ENCODE measurements at places on chromosomes 4 and X.

GRCh38 chr4:8917868-8918783 is 46.5 kb upstream of the HMX1 start:
- peak; percentile 29 for DNase-seq

DNA sequence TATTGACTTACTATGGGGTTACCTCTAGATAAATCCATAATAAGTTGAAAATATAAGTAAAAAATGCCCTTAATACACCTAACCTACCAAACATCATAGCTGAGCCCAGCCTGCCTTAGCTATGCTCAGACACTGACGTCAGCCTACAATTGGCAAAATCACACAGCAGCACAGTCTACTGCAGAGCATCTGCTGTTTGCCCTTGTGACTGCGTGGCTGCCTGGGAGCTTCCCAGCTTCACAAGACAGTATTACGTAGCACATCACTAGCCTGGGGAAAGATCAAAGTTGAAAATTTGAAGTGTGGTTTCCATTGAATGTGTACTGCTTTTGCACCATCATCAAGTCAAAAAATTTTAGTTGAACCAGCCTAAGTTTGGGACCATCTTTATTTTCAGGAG is 8.8 kb downstream of the HTT-AS start:
- no peak for DNase-seq

DNA sequence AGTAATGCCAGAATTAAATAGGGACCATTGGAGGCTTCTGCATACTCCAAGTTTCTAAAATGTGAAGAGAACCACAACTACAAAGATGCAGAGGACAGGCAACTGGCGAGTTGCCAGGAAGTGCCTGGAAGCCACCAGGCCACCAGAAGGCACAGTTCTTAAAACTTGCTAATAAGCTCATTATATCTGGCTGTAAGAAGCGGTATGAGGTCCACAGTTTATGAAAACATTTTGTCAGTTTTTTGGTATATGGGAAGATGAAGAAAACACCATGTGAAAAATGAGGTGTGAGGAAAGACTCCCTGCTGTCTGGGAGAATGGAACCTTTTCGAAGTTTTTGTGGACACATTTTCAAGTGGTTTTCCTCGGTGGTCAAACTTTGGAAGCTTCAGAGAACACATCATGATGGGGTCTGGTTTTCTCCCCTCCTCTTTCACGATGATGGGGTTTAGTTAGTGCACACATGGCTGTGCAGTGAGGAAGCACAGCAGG is 202.7 kb downstream of the NR3C2 start:
- DNase-seq, result no peak

GRCh38 chr4:87103691-87104187 is 116.7 kb downstream of the KLHL8 start:
- no peak for DNase-seq

DNA sequence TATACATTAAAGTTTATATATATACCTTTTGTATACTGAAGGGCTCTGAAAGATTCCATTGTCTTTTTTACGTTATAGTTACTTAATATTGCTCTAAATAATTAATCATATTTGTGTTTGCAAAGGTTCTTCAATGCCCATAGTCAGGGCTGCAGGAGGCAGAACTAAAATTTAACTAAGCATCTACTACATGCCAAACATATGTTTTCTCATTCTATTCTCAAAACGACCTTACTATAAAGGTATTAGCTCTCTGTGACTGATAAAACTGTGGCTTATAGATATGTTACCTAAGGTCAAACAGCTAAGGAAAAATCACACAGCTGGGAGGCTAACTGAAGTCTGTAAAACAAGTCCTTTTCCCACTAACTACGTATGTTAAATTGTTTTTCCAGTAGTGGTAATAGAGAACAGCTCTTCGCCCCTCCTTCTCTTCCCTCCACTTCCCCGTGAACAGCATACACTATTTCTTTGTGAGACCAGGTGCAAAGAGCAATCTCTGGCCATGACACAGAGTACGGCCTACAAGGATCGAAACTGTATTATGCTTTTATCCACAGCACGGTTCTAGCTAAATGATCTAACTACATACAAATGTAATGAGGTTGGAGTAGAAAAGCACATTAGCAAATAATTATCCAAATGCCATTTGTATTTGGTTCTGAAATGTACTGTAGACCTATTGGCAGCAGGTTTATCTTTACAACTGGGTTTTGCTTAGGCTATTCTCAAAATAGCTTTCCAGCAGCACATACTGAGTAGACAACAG is 1.7 kb downstream of the CNOT6L start:
- DNase-seq, result no peak

GRCh38 chr4:101724093-101724492 is 66.4 kb upstream of the BANK1 start:
- no peak for DNase-seq

GRCh38 chr4:182504463-182504862 is 261.3 kb downstream of the TENM3 start:
- no peak for DNase-seq

- DNase-seq, result no peak
Measured at GRCh38 chr4:81084029-81084428, 53.5 kb downstream of the BMP3 start.
